HEK293T (cell line): ENCODE measurements at places on chromosomes 1 and 21.

- DNase-seq = no peak
Observed at GRCh38 chr1:228873709-228874108, 138.4 kb downstream of the RHOU start.

DNA sequence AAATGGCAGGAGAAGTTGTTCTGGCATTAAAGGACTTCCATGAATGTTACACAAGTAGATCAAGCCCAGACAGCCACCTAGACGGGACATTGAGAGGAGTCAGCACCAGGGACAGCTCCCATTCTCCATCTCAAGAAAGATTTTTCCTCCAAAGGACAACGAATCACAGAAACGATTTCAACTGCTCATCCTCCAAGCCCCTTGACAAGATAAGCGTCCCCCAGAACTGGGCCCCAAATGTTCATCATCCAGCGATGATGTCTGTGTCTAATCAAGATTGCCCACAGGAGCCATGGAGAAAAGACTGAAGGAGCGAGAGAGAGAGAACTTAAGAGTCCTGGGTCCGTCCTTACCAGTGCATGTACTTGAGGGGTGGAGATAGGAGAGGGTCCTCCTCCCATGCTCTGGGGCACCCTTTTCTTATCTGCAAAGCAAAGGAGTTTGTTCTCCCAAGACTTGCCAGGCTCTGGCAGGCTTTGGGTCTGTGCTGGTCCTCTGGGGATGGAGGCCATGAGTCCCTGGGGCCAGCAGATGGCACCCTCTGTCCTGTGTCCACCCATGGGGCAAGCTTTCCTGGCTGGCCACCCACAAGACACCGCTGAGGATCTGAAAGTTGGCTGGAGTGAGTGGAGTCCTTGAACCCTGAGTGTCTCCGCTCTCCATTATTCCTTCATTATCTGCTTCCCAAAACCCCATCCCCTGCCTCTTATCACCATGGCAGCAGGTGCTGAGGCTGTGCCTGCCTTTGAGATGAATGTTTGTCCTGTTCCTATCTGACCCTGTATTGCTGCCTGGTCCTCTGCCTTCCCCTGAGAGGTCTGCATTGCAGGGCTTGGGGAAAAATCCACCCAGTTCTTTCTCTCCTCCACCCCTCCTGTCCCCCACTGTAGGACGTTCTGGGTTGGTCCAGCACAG is 164.6 kb downstream of the ACTL8 start:
- DNase-seq = peak; percentile 46

DNA sequence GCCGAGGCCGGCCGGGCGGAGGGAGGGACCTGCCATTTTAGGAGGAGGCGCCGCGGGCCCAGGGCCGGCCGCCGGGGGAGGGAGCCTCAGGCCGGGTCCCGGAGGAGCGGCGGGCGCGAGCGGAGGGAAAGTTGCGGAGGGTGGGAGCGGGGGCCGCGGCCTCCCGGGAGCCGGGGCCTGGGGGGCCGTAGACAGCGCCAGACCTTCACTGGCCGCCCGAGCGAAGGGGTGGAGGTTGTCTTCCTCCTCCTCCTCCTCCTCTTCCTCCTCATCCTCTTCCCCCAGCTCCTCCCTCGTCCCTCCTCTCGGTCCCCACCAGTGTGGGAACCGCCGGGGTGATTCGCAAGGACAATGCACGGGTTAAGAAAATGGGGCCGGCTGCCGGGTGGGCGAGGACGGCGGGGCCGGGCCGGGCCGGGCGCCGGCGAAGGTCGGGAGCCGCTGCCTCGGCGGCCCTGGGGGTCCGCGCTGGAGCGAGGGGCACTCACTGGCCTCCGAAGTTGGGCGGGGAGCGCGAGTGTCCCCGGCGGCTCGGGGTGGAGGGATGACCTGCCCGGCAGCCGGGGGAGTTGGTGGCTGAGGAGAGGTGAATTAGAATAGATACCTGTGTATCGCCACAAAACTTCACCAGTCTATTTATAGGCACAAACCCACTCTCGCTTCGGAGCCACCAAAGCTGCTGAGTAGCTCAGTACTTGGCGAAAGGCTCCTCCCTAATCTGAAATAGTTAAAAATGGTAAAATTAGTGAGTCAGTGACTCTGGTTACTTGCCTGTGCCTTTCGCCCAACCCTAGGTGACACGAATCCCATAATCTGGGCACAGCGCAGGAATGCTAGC is 1.3 kb downstream of the DYRK1A start:
- no peak for DNase-seq

DNA sequence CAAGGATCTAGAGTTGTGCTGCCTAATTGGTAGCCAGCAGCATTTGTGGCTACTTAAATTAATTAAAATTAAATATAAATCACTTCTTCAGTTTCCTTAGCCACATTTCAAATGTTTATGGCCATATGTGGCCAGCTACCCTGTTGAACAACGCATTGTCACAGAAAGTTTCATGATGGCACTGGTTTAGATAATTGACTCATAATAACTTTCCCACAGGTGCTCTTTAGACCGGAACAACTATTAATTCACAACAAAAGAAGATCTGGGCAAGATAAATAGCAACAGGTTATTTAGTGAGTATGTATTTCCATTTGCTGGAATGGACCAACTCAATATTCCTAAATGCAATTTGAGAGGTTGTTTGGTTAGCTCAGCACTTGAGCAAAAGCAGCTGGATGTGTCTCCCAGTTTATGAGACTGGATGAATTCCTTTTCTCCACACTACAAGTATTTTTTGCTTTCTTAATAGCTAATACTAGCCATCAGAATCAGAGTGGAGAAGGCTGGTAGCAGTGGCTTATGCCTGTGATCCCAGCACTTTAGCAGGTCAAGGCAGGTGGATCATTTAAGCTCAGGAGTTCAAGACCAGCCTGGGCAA is 3.7 kb upstream of the AMIGO1 start:
- no peak for DNase-seq

DNA sequence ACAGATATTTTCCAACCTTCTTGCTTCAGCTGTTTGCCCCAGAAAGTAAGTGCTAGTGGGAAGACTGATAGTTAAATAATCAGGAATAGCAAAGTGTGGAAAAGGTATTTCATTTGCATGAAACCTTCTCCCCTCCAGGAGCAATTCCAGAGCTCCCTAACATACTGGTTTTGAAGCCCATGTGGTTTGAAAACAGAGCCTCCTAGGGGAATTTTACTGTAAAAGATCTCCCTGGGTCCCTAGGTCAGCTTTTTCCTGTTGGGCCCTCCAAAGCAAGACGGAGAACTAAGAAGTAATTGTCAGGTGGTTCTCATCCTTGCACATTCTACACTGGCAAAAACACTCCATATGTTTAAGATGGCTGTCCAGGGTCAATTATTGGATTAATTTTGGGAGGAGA is 218.7 kb upstream of the FOXD3 start:
- DNase-seq = no peak

- DNase-seq = no peak
Observed at GRCh38 chr1:210294999-210295745, 33.5 kb upstream of the HHAT start.

DNA sequence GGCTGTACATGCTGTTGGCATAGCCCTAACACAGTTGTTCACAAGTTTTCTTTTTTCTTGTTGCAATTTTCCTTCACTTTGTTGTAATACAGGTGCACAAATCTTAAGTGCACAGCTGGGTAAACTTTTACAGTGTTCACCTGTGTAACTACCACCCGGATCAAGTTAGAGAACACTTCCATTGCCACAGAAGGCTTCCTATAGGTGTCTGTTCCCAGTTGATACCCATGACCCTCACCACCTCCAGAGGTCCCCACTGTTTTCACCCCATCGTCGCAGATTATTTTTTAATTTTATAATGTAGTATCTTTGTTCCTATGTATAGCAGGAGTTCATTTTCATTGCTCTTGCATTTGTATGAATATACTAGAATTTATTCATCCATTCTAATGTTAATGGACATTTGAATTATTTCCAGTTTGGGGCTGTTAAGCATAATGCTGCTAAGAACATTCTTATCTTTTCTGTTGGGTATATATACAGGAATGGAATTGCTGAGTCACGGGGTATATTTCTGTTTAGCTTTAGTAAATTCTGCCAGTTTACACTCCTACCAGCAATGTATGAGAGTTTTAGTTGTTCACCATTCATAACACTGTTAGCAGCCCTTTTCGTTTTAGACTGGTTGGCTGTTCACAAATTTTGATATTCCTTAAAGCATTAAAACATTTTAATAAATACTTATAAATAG is 16.4 kb downstream of the SPRTN start:
- no peak for DNase-seq

DNA sequence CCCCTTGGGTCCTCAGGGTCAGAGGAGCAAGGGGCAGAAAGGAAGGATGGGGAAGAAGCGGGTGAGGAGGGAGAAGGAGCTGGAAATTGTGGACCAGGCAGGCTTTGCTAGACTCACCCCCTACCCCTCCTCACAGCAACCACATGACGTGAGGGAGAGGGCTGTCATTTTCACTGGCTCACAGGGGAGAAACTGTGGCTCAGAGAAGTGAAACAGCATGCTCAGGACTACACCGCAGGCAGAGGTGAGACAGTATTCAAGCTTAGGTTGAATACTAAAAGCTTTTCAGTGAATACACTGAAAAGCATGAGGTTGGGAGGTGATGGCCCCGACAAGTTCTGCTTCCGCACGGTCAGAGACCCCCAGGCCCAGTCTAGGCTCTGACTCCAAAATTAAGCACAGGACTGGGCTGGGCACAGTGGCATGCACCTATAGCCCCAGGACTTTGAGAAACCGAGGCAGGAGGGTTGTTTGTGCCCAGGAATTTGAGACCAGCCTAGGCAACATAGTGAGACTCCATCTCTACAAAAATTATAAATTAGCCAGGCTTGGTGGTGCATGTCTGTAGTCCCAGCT is 1.2 kb upstream of the CLEC20A start:
- DNase-seq = no peak

DNA sequence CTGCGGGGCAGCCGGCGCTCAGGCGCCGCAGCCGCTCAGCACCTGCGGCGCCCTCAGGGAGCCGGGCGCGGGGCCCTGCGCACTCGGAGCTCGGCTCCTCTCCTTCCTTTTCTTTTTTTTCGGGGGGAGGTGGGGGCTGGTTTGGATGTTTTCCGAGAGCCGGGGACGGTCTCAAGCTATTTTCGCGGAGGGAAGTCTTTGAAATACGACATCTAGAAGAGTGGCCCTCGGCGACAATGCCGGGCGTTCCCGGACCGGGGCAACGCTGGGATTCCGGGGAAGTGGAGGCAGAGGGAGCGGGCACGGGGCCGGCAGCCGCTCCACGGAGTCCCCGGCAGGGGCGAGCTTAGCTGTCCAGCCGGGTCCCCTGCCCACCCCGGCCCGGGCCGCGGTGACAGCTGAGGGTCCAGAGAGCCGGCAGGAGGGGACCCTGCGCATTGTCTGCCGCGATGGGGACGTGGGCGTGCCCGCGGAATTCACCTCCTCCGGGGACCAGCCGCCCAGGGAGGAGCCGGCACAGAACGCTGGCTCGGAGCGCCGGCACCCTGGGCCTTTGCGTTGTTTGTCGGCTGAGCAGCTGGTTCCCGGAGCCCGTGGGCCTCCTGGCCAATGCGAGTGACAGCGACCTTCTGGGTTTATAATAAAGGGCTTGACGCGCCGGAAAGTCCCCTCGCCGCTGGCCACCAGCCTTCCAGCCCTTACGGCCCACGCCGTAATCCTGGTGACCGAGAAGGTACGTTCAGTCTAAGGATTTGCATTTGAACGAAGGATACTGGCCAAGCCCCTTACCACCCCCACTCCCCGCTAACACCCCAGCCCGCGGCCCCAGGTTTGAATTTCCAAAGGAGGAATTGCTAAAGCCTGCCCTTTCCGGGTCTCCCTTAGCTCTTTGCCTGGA is 582 bp downstream of the SLC37A1 start:
- DNase-seq = peak; percentile 58

DNA sequence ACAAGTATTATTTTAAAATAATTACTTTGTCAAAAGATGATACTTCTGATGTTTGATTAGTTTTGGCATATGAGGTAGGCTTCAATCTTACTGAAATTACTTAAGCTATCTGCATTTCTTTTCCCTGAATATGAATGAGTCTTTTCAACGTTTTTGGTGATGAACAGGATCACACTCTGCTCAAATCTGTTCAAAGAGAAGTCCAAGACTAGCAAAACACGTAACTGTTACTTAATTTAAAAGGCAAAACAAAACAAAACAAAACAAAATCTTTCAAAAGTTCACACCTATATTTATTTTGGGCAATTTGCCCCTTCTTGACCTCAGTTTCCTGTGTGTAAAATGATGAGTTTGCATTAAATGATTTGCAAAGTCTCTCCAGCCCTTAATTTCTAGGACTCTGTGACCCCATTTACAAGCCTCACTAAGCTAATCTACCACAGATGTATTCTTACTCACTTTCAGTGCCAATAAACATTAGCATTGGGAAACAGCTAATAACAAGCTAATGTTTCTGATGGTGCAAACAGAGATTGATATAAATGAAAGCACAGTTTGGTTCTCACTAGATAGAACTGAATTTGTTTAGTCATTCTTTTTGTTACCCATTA is 865.4 kb downstream of the LTN1 start:
- no peak for DNase-seq

DNA sequence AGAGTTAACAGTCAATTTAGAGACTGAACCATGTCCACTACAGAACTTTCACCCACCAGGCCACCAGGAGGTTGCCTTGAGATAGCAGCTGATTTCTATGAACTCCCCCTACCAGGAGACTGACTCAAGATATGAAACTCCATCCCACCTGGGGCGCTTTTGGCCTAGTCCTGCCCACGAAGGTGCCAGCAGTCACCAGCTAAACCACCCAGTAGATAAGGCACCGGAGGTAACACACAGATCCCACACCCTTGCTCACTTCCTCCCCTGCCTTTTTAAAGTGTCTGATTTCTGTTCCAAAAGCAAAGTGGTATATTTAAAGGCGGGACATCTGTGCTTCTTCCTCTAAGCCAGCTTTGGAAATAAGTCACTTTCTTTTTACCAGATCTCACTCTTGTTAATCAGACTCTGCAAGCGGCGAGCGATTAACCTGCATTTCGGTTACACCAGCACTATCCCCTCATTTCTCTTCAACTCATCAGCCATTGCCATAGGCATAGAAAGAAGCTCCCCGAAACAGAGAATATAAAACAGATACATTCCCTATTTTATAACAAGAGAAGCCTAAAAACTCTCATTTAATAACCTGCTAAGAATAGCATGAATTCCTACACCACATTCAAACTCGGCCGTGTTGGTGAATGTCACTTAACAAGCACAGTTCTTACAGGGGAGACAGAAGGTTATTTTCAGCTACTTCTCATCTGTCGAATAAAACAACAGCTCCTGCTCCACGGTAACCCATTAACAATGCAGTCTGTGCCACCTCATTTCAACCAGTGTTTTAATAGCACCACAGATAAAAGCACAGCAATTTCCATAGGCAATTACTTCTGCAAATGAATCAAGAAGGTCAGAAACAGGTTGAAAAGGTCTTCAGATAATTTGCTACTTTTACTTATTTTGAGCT is 318.1 kb downstream of the KCNH1 start:
- DNase-seq = no peak

- DNase-seq = no peak
Observed at GRCh38 chr1:201882665-201883132, 6.0 kb upstream of the SHISA4 start.
